Heart left ventricle (tissue), 16 donors: ENCODE measurements at places on chromosomes 1 and 21. TPM values are rescaled to one million over a fixed set of nuclear protein-coding genes. Genes with fewer than 3 reads are reported as not detected.

DNA sequence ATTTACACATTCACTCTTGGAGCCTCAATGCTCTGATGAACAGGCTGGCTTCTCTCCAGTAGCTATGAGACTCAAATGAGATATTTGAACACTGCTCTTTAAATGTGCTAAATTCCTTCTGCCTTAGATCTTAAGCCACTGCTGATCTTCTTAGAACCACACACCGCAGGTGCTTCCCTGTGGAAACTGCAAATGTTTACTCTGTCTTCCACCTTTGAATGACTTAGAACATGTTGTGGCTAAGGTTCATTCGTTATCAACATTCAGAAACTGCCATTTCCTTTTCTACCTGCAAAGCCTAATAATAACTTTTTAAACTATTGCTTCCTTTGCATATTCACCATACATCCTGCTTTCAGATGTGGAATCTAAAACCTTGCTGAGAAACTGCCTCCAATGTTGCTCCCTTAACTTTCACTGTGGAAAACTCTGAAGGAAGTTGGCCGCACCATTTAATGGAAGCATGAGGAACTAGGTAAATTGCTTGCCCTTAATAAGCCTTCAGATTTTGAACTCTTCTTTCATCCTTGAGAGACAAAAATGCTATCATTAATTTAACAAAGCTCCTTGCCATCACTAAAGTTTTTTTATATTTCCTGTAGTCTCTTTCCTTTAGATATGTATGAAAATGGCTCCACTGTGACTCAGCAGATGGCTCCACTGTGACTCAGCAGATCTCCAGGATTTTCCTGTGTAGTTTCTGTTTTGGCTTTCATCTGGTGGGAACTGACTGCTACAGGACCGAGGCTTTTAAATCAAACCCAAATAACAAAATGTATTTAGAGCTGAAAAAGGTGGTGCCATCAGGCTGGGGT lies 143.8 kb downstream of the TNFSF18 start:
- DNase-seq = no peak

DNA sequence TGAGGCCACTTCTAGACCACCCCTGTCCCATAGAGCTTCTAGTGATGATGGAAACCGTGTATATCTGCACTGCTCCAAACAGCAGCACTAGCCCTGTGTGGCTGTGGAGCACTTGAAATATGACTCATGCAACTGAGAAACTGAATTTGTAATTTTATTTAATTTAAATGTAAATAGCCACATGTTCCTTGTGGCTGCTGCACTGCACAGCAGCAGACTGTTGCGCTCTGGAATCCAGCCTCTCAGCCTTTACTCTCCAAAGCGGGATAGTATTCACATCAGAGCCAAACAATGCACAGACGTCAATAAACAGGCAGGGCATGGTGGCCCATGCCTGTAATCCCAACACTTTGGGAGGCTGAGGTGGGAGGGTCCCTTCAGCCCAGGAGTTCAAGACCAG lies 12.0 kb downstream of the CAPN2 start:
- no peak for DNase-seq

DNA sequence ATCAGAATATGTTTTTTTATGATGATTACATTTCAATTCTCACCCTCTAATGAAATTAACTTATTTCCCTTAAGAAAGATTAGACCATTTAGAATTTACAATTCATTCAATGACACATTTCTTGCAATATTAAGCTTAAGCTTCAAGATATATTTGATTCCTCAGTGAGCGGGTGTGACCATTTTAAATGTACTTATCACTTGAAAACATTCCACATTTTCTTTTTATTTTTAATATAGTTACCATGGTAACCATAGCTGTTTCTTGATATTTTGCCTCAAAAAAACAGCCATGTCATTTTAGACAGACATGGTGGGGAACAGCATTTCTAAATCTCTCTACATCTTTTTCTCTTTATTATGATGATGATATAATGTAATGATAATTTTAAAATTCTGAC lies 1029.0 kb upstream of the B3GALT2 start:
- no peak for DNase-seq

DNA sequence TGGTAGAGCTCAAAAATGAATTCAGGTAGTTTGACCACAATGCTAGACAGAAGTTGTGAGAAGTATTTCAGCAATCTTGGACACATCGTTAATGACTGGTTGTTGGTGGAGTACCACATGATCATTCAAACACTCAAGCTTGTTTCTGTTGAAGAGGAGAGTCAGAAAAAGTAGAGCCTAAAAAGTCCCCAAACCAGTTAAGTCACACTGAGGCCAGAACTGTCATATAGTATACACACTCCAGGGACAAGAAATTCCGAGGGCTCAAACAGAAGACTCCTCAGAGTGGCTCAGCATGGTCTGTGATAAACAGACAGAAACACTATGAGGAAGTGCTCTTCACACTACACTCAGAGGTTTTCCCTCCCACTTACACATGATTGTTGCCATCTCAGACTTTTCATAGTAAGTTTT lies 5.8 kb downstream of the TRIM33 start:
- no peak for DNase-seq

DNA sequence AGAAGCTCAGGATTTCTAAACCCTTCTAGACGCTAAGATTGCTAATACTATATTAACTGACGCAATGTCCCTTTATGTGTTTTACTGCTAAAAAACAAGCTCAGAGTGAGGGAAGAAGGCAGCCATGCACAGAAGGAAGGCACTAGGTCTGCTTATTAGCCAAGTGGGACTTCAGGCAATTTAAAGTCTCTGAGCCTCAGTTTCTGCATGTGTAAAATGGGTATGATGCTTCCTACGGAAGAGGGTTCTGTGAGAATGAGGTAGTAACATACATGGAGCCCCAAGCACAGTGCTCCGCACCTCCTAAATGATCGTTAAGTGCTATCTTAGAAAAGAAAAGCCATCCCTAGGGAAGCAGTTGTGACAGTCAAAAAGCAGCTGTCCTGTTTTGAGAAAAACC lies 16.9 kb downstream of the MIS18A start:
- DNase-seq = no peak

- DNase-seq = peak; percentile 26
Measured at GRCh38 chr1:9844106-9844505, 20.3 kb upstream of the CLSTN1 start.

DNA sequence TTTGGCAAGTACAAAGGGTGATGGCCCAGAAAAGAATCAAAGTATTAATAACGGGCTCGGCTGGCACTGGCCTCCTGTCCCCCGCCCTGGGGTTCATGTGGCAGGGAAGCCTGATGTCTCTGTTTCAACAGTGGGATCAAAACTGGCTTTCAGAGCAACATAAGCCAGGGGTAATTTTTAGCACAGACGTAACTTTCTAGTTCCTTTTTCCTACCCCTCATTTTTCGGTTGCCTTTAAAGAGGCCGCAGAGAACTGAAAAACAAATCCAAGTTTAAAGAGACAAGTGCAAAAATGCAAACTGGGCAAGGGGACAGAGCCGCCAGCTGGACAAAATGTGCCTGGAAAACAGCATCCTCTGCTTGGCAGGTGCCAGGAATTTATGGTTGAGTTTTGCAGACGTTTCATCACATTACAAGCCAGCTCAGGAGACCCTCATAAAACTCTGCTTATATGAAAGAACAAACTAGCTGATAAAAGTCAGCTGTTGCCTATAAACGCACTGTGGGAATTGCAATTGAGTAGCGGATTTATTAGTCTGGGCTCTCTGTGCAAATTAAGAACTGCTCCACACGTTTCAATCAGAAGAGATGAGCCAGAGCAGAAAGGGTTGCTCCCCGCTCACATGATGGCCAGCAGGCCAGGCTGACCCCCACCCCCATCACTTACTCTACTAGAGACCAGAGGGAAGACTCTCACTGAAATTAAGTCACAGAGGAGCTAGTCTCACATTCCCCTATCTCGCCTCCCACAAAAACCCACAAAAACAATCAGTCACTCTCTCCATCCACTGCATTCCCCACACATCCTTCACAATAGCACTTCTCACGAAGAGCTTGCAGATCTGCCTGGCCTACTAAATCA lies 15.8 kb upstream of the CDCA8 start:
- no peak for DNase-seq

GRCh38 chr1:10019561-10019960 lies 13.2 kb upstream of the UBE4B start:
- DNase-seq = no peak

- no peak for DNase-seq
Measured at GRCh38 chr1:197842646-197843045, 59.8 kb upstream of the C1orf53 start.

- no peak for DNase-seq
Measured at GRCh38 chr1:151246786-151247185, 7.7 kb upstream of the PSMD4 start.

DNA sequence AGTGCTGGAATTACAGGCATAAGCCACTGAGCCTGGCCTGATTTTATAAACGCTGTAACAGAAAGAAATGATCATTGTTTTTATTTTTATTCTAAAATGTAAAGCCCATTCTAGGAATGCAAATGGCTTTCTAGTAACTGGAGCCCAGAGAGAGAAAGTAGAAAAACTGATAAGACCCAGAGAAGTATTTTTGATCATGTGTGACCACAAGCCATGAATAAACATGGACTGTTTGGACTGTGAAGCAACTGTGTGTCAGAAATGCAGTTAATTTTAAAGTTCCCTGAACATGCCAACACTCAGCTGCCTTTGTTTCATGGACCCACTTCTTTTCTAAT lies 39.7 kb downstream of the EIF2B3 start:
- no peak for DNase-seq

DNA sequence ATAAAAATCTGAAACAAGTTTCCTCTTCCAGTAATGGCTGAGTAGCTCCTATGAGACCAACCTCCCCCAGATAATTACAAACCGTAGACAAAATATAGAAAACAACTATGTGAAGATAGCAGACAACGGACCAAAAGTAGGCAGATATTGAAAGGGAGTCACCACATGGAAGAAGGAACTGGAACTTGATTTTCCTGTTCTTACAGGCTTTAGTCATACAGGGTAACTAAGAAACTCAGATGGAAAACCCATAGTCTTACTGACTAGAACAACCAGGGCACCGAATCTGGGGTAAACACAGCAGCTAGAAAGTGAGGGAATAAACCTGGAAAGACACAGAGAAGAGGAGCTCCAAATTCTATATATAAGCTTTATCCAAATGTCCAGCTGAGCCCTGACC lies 26.0 kb downstream of the LMX1A start:
- no peak for DNase-seq

GRCh38 chr1:48263041-48263440 lies 40.5 kb downstream of the SLC5A9 start:
- DNase-seq = no peak

DNA sequence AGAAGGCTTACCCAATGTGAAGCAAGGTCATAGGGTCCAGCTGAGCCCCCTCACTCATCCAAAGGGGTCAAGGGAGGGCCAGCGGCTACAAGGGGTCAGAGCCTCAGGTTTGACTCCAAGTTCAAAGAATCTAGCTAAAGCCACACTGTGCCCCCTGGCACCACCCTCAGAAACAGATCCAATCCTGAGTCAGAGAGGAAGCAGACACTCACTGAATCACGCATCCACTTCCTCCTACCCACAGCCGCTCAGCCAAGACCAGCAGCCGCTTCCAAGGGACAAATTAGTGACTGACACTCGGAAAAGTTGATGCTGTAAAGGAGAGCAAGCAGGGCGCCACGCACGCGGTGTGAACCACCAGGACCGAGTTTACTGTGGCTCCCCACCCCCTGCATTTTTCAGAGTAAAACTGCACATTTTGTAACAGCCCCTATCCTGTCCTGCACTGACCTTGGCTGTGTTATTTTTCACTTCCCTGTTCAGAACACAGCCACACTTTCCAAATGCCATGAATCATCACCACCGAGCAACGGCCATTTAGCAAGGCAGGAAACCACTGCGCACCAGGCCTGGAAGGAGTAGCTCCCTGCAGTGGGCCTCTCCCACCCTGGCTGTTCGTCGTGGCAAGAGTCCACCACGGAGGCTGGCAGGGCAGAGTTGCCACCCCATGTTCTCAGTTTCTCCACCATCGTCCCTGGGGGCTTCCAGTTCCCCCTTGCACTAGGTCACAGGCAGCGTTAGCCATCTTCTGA lies 147.8 kb downstream of the TOMM20 start:
- DNase-seq = peak; percentile 81

- DNase-seq = peak; percentile 27
Measured at GRCh38 chr21:46125846-46126301, 28.0 kb downstream of the COL6A2 start.

- no peak for DNase-seq
Measured at GRCh38 chr1:93323185-93323820, 22.4 kb upstream of the DR1 start.

DNA sequence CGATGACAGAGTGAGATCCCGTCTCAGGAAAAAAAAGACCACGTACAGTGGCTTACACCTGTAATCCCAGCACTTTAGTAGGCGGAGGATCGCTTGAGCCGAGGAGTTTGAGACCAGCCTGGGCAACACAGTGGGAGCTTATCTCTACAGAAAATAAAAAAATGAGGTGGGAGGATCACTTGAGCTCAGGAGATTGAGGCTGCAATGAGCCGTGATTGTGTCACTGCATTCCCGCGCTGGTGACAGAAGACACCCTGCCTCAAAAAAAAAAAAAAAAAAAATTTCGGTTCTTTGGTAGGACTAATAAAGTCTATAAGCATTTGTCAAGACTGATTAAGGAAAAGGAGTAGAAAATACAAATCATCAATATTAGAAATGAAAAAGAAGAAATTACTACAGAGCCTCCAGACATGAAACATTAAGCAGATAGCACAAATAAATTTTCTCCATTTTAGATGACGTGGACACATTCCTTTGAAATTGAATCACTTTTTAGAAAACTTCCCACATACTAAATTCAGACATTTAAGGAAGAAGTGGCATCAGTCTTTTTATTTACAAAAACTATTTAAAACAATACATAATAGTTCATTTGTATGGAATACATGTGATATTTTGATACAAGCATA lies 30.4 kb downstream of the MORC3 start:
- DNase-seq = no peak

DNA sequence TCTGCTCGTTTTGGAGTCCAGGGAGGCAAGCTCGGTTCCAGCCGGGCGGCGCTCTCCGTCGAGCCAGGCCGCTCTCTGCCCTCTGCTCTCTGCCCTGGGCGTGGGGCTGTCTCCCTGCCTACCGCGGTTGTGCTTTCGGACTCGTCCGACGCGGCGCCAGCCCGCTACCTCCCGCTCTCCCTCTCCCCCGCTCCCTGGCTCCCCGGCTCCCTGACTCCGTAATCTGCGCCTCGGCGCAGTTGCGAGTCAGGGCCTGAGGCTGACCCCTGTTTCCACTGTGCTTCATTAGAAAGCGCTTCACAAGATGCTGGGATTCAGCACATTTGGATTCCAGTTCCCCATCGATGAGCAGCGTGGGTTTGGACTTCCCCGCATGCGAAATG lies 2.2 kb downstream of the SOX13 start:
- no peak for DNase-seq

DNA sequence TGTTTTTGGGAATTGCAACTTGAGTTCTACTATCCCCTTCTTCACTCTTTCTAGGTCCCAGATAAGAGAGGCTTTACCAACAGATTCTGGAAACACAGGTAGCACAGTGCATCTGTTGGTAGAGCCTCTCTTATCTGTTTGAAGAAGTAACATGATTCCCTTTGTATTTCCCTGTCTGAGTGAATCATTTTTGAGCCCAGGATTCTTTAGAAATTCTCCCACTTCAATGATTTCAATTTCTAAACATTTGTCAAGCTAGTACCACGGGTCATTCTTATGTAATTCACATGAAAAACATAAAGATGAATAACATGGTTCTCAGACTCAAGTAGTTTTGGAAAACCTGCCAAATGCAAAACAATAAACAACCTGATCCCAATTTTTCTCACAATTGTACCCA lies 72.0 kb upstream of the DUSP10 start:
- DNase-seq = no peak

Gene TAS1R1
- not detected for polyA plus RNA-seq

Gene C8B
- not detected for polyA plus RNA-seq

Gene PROX1
- polyA plus RNA-seq = 9.8 TPM

Gene OSCP1
- polyA plus RNA-seq = 3.8 TPM

Gene TLCD4
- 17.7 TPM for polyA plus RNA-seq

Gene E2F2
- 0.12 TPM for polyA plus RNA-seq

Gene DYNLT4
- polyA plus RNA-seq = 0.36 TPM

Gene PIK3CD
- polyA plus RNA-seq = 2.0 TPM

Gene OR2M4
- not detected for polyA plus RNA-seq
